ENCODE measurements at places on chromosomes 5 and 9. TPM values are rescaled to one million over a fixed set of nuclear protein-coding genes. Genes with fewer than 3 reads are reported as not detected.

DNA sequence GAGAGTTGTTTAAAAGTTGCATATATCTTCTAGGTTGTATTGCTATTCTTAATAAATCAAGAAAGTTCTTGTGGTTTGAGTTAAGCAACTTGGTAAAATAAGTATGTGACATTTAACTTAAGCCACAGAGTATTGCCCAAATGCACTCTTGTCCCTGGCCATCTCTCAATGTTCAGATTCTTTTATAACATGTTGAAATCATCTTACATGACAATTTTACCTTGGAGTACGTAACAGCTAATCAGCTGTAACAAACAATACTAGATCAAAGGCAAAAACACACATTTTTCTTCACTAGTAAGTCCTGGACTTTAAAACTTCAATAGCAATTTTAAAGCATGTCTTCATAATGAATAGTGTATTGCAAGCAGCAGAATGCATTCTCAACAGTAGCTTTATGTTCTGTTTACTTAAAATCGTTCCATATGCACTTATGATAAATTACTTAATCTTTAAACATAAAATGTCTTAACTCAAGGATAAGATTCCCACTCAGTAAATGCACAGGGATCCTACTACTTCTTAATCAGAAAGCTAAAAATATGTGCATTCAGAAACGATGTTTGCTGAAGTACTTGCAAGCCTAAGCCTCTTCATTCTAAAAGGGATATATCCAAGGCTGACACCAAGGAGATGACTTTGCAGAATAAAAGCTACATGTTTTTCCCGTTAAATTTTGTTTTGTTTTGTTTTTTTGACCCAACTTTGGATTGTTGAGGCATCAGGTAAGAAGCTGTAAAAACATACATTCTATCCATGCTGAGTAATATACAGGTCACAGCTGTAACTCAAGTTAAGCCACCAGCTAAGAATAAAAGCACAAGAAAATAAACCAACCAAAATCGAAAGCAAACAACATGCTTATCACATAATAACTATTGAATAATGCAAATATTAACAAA is 86.1 kb upstream of the NFIB start:
- DNase-seq = no peak

DNA sequence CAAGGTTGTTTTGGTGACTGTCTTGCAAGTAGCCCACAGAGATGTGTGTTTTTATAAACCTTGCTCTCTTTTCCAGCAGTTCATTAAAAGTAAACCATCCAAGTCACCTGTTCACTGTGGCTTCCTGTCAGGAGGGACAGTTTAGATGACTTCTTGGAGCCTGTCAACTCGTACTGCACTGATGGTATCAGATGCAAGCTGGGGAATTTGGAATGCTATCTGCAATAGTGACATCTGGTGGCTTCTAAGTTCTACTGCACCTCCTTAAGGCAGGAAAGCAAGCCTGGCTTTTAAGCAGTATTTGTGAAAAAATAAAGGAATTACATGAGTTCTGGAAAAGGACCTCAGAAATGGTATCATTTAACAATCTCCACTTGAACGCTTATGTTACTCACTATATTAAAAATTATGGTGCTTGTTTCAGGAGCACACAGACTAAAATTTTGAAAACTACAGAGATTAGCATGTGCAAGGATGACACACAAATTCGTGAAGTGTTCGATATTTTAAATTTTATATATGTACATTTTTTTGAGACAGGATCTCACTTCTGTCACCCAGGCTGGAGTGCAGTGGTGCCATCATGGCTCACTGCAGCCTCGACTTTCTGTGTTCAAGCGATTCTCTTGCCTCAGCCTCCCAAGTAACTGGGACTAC is 164.0 kb downstream of the TTC39B start:
- no peak for DNase-seq

DNA sequence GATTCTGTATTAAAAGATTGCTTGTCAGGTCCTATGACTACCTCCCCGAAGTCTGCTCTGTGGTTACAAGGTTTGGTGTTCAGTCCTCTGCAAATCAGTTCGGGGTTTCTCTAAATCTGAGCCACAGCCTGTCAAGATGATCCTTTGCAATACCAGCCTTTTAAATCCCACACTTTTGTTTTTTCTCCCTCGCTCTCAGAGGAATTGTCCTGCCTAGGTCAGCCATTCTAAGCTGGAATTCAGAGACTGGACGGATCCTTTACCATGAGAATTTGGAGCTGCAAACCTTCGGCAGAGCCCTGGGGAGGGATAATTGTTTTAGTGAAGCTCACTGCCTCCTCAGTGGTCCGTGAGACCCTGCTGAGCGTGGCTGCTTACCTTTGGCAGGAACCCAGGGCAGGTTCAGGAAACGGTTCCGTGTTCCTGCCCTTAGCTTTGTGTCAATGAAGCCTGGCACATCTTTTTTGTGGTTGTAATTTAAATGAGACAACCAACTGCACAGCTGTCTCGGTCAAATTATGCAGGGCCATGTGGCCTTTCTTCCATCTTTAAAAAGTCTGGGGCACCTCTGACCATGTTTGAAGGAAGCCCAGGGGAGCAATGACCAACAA is 47.2 kb downstream of the EBF1 start:
- DNase-seq = no peak

The BTNL8 gene
- total RNA-seq = 0.41 TPM

DNA sequence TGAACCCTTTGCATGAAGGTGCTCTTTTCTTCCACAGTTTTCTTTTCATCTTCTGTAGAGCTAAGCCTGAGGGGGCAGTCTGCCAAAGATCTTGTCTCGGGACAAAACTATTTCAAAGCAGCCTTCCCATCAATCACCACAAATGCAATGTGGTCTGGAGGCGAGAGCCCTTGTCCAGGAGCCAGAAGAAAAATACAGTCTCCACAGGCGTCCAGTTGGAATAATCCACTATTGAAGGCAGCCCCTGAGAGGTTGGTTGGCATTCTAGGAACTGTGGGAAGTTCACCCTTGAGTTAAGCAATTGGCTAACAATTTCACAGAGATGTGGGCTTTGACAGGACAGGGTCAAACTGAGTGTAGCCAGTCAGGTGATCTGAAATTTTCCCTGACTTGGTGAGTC is 72.0 kb downstream of the SEMA6A start:
- DNase-seq = no peak

DNA sequence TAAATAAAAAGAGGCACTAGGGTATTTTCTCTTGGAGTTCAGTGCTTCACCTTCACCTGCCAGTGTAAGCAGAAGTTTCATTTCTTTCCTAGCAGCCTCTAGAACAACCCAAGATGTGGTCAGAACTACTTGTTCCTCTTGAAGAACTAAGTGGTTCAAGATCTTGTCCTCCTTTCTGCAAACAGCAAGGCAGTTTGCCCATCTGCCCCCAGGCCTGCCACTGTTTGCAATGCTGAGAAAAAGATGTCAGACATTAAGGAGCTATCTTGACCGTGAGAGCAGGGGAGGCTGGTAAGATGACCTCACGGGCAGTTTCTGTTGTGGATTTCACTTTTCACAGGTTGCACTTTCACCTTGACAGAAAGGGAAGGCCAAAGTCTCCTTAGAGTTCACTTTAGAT is 52.0 kb upstream of the KLF4 start:
- DNase-seq = no peak

DNA sequence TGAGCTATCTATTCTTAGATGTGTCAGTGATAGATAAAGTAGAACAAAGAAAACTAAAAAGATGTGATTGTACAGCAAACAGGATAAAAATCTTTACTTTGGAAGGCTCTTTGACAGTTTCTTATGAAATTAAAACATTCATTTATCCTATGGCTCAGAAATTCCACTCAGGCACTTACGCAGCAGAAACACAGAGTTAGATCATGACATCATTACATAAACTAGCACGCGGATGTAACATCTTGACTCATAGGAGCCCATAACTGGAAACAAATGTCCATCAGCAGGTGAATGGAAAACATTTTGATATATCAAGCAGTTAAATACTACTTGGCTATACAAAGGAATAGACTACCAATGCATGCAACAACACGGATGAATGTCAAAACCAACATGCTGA is 45.3 kb downstream of the ICE1 start:
- no peak for DNase-seq

DNA sequence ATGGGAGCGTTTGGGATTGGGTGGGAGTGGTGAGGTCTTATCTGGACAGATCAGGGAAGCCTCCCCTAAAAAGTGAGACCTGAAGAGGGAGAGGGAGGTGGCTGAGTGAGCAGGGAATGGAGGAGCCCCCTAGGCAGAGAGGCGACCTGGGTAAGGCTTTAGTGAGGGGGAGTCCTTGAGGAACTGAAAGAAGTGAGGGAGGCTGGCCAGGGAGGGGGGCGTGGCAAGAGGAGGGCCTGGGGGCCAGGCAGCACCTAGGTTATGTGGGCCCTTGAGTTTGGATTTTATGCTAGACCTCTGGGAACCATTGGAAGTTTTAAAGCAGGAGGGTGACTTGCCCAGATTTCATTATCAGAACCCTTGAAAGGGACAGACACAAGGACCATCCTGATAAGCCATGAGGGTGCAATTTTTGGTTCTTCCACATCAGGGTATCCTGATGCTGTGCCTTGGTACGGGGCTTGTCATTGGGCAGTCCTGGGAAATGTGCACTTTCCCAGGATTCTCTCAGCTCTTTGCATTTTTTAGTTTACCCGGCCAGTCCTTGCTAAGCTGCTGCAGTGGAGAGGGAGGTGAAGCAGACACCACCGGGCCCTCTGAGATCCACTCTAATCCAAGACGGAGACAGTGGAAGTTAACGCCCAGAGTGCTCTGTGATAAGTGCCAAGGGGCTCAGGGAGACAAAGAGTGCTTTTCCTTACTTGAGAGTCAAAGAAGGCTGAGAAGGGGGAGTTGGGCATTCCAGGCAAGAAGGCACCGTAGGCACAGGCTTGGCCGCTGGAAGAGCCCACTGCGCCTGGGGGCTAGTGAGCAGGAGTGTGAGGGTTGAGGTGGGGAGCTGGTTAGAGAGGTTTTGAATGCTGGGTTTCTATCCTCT is 16.1 kb downstream of the GSN start:
- DNase-seq = no peak

The COL23A1 gene
- total RNA-seq = 22.5 TPM

- DNase-seq = no peak
These were observed 7.7 kb upstream of the XPA start for GRCh38 chr9:97704851-97705250.

The SUSD3 gene
- 1.7 TPM for total RNA-seq

The HMGCS1 gene
- 23.1 TPM for total RNA-seq

The ACTBL2 gene
- not detected for total RNA-seq

The CXCL14 gene
- total RNA-seq = 1.8 TPM

DNA sequence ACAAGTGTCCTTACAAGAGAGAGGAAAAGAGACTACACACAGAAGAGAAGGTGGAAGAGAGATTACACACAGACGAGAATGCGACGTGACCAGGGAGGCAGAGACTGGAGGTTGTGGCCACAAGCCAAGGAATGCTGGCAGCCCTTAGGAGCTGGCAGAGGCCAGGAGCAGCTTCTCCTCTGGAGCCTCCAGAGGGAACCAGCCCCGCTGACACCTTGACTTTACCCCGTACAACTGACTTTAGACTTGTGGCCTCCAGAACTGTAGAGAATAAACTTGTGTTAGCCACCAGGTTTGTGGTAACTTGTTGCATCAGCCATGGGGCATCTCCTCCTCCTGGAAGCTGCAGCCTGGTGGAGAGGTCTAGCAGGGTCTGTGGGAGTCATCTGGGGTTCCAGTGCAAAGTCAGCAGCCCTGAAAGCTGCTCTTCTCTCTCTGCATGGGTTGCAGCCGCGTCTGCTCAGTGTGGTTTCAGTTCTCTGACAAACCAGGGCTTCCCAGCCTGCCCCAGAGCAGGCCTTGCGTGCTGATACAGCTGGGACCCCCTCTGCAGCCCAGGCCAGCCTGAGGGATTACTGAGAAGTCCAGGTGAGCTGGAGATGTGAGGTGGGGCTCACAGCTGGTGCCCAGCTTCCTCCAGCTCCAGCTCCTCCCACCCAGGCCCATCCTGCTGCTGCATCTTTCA is 30.8 kb upstream of the CNOT6 start:
- DNase-seq = no peak

- DNase-seq = no peak
These were observed 11.5 kb downstream of the FSD1L start for GRCh38 chr9:105459336-105459735.

DNA sequence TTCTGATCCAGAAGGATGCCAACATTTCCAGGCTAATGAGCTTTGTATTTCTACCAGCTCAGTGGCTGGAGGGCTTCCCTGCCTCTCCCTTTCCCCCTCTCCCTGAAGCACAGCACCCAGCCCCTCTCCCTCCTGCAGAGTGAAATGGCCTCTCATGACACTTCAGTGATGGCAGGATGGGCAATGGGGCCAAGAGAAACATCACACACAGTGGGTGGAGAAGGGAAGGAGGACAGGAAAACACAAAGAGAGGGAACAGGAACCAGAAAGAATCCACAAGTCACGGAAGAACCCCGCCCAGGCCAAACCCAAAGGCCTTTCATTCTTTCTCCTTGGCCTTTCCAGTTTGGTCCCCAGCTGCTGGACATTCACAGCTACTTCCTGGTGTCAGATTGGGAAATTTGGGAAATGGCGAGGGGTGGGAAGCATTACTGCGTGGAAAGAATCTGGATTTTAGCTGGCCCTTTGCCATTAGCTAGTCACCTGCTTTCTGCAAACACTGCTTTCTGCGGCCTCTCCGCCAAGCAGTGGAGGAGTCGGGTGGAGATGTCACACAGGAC is 82.6 kb downstream of the GLDC start:
- no peak for DNase-seq

The ADRA1B gene
- total RNA-seq = 2.7 TPM

The TGFBI gene
- total RNA-seq = 66.5 TPM

GRCh38 chr5:53488195-53488722 is 7.8 kb downstream of the FST start:
- no peak for DNase-seq

The PCDHGA11 gene
- total RNA-seq = 4.5 TPM

GRCh38 chr9:137783521-137783920 is 94.1 kb upstream of the CACNA1B start:
- DNase-seq = no peak

DNA sequence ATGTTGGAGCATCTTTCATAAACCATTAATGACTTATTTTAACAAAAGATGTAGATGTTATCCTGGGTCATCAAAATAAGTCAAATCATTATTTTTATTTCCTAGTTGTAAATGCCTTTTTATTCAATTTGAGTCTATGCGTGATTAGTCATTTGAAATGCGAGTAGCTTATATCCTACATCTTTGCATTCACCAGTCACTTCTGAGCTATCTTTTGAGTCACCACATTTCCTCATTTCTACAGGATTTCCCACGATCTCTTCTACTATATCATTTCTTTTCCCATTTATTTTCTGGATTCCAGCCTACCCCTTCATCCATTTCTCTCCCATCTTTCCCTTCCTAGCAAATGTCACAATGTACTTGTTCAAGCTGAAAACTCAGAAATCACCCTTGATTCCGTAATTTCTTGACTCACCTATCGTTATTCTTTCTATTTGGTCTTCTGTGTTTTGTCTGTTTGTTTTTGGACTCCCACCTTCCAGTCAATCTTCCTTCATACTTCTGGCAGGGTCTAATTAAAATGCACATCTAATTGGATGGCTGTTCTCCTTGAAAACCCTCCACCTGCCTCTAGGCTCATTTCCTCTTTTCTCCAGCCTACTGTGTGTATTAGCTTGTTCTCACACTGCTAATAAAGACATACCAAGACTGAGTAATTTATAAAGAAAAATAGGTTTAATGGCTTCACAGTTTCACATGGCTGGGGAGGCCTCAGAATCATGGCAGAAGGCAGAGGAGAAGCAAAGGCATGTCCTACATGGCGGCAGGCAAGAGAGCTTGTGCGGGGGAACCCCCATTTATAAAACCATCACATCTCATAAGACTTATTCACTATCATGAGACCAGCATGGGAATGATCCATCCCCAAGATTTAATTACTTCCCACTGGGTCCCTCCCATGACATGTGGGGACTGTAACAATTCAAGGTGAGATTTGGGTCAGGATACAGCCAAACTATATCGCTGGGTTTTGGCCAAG is 112.4 kb downstream of the MEF2C start:
- no peak for DNase-seq

The PRKAA1 gene
- total RNA-seq = 33.6 TPM

The ECM2 gene
- total RNA-seq = 8.5 TPM

The TXNDC8 gene
- total RNA-seq = not detected

The CDK5RAP2 gene
- 75.4 TPM for total RNA-seq
